ENCODE measurements at places on chromosomes 4 and X.

DNA sequence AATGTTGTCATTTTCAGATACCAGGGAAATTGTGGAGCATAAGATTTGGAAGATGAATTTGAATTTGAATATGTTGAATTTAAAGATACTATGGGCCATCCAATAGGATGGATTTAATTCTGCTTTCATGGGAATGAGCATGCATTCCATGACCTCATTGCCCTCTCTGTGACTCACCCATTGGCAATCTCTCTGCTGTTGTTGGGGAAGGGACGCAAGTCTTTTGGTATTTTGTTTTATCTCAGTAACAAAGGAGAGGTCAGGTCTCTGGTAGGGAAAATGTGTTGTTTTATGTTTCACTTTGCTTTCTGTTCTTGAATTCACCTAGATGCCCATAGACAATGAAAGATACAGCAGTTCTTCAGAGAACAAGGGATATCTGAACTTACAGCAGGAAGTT, 42.1 kb upstream of the MAGEA4 start:
- no peak for DNase-seq

DNA sequence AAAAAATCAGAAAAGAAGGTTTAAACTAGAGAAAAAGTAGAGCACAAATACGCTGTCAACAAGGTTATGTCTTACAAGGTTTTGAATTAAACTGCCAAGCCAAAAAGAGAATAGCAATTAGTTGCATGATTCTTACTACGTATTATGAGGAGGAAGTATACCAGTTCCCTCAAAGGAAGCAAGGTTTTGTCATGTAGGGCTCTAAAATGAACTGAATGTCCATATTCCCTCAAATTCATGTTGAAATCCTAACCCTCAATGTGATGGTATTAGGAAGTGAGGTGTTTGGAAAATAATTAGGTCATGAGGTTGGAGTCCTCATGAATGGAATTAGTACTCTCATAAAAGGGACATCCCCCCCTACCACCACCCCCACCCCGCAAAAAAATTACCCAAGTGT, 201.0 kb downstream of the FBXW7 start:
- no peak for DNase-seq

GRCh38 chrX:118644378-118644777, 83.0 kb upstream of the IL13RA1 start:
- no peak for DNase-seq

DNA sequence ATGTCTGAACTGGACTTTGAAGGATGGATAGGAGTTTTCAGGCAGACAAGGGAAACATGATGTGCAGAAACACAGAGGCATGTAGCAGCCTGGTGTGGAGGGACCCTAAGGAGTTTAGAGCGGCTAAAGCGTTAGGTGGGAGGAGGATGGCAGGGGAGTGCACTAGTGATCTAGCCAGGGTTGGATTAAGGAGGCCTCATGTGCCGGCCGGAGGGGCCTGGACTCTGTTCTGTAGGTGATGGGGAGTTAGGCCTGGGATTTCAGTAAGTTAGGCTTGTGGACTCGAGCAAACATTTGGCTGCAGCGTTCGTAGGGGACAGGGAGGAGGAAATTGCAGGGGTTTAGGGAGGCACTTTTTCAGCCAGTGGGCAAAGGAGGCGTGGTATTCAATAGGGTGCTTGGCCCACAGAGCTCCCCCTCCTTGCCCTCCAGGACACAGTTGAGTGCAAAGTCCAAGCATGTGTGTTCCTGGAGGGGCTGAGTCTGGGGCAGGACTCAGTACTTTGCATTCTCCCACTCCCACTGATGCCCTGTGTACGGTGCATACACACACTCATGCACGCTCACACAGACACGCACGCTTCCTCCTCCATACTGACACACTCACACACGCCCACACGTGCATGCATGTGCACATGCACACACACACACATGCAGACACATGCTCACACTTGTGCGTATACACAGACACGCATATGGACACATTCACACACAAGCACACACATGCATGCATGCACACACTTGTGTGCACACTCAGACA, 18.6 kb downstream of the PSAPL1 start:
- no peak for DNase-seq

GRCh38 chr4:85732124-85732523, 257.2 kb downstream of the ARHGAP24 start:
- no peak for DNase-seq

- no peak for DNase-seq
Measured at GRCh38 chr4:80831383-80832361, 198.8 kb upstream of the BMP3 start.

DNA sequence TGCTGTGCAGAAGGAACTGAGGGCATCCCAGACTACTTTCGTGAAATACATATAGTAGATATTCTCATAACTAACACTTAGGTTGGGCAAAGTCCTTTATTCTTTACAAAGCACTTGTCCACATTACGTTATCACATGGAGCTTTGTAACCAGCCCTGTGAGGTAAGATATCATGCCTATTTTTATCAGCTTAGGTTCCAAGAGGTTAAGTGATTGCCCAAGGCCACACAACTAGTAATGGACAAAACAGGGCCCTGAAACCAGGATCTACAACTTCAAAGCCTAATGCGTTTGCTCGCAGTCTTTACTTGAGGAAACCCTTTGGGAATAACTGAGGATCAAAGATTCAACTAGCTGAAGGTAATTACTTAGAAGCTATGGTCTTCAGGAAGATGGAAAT, 261.5 kb downstream of the GPC3 start:
- DNase-seq, result no peak

DNA sequence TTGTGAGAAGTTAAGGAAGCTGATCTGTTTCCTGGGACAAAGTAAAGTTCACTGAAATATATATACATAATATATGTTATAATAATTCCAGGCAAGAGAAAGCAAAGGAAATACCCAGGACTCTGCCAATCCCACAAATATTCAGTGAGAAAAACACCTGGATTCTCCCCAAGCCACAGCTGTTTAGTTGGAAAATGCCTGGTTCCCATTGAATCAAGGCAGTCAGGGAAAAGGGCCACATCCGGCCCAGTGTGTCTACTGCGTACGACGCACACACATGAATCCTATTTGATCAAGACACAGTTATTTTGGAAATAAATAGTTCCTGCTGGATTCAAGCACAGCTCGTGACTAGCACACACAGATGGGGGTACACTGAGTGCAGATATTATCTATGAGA, 6.3 kb upstream of the DCHS2 start:
- no peak for DNase-seq

DNA sequence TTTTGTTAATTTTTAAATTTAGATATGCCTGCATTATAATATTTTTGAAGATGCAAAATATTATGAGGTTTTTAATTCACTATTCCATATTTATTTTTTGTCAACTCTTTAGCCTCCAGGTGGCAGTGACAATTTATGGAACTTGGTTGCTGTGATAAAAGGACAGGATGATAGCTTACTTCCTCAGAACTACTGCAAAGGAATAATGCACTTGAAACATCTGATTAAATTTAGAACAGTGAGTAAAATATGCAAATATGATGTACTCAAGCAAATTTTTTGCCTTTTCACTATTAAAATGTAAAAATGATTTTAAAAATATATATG, 45.1 kb downstream of the SPATA4 start:
- DNase-seq, result no peak

DNA sequence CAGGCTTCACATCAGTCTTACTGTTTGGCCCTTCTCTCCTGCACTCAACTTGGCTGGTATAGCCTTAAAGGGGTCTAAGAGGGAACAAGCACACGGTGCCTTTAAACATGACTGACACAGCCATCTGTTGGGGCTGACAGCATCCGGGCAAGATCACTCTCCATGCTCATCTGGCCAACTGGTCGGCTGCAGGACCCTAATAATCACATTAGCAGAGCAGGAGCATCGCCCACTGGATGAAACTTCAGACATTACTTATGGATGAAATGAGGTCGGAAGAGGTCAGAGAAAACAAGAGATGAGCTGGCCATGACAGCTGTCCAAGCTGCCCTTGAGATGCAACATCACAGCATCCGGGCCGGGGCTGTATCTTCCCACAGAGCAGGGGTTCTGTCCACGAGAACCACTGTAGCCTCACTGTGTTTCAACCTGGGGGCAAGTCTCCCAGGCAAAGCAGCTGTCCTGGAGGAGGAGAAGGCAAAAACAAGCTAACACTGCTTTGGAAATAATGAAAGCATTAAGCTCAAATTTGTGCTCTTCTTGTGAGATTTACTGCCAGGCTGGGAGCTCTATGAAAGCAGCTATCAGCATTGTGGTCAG, 94.4 kb upstream of the TTC29 start:
- no peak for DNase-seq

GRCh38 chrX:36445566-36445965, 526.0 kb downstream of the CFAP47 start:
- no peak for DNase-seq

- no peak for DNase-seq
Measured at GRCh38 chrX:13195340-13195739, 124.5 kb downstream of the ATXN3L start.

GRCh38 chr4:5954056-5954760, 61.3 kb upstream of the CRMP1 start:
- no peak for DNase-seq

DNA sequence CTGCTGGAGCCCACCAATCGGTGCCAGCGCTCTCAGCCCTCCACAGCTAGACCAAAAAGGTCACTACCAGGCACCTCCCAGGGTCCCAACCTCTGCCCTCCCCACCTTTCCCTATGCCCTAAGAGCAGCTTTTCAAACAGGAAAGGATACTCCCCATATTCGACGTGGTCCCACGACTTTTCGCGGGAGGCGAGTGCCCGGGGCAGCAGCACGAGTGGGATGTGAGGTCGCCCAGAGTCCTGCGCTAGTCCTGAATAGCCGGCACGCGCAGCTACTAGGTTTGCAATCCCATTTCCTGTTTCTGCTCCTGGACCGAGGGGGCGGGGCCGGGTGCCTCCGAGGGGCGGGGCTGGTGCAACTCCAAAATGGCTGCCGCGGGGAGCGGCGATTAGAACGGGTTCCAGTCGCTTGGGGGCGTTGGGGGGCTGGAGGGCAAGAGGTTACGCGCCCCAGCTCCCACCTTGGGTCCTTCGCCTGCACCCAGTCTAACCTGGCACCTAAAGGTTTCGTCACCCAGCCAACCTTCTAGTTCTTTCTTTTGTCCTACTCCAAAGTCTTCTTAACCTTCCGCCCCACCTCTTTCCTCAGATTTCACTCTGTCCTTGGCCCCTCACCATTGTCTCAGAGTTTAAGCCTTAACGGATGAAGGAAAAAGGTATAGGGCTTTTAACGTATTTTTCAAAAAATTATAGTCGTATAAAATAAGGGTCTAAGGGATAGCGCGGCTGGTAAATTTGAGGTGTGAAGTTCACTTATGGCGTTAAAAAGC, 85.0 kb upstream of the TENT5D start:
- peak; percentile 1 for DNase-seq

DNA sequence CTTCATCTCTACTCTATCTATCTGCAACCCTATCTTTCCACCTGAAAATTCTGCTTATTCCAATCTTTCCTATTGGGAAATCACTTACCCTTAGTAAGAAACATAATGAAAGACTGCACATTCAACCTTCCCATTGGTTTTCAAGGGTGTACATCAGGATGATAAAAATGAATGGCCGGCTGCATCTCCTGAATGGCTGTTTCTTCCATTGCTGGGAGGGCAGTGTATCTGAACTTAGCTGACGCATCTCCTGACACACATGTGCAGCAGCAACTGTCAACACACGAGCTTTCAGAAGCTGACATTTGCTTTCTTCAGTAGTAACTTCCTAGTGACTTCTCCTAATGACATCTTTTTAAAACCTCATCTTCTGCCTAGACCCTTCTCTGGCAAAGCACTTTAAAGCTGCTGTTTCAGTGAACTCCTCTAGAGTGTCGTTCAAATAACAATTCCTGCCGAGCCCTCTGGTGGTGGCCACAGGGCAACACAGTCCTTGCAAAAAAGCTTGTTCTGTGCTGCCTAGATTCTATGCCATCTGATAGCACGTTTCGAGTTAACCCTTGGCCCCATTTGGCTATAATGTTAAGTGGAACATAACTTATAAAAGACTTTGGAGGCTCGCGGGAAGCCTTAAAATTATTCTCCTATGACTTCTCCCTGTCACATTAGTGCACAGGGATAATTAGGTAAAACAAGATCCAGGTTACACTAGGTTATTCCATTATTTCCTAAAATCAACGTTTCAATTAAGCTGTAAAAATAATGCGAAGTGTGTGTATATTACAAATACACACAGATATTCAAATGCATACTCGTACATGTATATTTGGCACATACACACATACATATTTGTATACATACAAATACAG, 2340.7 kb downstream of the PCDH7 start:
- DNase-seq, result no peak

- no peak for DNase-seq
Measured at GRCh38 chr4:88429401-88429800, 27.5 kb upstream of the HERC5 start.

- no peak for DNase-seq
Measured at GRCh38 chr4:142236268-142236667, 599.9 kb downstream of the IL15 start.

DNA sequence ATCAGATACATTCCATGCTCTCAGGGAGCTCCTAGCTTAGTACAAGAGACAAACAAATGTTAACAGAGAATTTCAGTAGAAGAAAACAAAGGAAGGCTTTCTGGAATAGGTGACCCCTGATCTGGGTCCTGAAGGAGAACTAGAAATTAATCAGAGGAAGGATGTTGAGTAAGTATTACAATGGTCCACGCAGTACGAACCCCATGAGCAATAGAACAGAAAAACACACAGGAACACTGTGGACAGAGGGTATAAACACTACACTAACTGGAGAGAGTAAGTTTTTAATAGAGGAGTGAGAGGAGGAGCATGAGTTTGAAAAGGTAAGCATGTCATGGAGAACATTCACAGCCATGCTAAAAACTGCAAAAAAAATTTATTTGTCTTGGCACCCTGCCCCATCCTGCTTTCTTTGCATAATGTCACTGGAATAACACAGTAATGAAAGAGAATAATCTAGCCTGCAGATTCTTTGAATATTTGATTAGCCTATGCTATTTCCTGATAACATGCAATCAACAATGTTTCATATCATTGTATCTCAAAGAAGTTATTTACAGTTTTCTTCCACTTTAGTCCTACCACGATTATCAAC, 140.3 kb upstream of the ZXDB start:
- DNase-seq, result no peak

GRCh38 chr4:47334652-47335051, 128.8 kb downstream of the COMMD8 start:
- no peak for DNase-seq

- DNase-seq, result no peak
Measured at GRCh38 chrX:389021-389441, 2.3 kb upstream of the PPP2R3B start.

GRCh38 chr4:187127456-187127855, 403.8 kb upstream of the FAT1 start:
- DNase-seq, result no peak

GRCh38 chr4:115674485-115674884, 561.1 kb upstream of the NDST4 start:
- DNase-seq, result no peak

- DNase-seq, result no peak
Measured at GRCh38 chr4:113273721-113274220, 224.3 kb downstream of the ANK2 start.

- no peak for DNase-seq
Measured at GRCh38 chrX:10615931-10616774, 4.2 kb downstream of the MID1 start.
